ENCODE measurements at places on chromosomes 6 and 20.

DNA sequence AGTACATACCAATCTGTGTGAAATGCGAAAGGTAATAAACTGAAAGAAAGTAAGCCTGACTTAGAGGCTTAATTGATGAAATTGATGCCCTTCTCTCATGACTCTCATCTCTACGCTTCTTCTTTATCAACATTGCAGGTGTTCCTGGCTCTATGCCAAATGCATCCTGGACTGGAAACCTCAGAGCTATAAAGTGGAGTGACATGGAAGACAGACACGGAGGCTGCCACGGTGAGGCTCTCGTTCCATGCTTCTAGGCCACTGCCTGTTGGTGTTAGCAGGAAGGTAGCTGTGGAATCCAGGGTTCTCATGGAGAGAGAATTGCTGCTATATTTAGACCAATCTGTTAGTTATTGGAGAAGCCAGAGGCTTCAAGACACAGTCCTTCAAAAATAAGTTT lies 73.2 kb downstream of the C6orf52 start:
- DNase-seq = no peak

DNA sequence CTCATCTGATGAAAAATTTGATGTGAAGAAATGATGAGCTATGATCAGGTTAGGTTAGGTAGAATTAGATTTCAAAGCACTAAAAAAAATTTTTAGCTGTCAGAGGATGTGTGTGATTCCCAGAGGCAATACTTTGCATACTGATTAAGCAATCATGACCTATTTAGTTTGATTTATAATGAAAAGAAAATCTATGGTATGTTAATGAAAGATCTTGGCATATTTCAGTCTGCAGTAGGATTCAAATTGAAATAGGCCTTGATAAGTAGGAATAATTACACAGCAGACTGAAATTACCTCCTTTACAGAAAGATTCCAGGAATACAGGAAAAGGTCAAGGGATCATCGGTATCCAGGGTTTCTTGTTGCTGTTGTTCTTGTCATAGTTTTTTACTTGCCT lies 69.3 kb downstream of the HDDC2 start:
- no peak for DNase-seq

DNA sequence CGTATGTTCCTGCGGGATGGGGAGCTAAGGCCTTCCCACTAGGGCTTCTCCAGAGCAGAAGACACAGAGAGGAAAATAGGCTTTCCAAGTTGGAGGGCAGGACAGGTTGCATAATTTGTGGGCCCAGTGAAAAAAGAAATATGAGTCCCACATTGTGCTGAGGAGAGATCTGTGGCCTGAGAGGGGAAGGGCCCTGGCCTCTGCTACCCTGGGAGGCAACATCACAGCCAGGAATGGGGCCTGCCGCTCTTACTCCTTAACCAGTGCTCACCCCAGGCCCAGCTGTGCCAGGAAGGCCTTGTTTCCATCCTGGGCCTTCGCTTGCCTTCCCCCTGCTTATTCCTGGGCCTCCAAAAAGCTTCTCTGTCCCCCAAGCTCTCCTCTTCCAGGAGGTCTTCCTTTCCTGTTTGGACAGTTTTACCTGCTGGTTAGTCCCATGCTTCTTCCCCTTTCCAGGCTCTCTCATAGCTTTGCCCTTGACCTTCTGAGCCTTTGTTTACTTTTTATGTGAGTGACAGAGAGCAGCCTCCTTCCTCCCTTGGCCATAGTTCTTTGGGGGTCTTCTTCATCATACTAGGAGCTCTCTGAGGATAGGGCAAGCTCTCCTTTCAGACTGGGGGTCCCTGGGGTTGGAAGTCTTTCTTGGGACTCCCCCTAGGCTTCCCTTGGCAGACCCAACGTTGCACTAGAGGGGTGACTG lies 26.2 kb upstream of the VEGFA start:
- DNase-seq = no peak

- DNase-seq = no peak
These were observed 12.0 kb upstream of the TBX18 start for GRCh38 chr6:84776392-84776791.

DNA sequence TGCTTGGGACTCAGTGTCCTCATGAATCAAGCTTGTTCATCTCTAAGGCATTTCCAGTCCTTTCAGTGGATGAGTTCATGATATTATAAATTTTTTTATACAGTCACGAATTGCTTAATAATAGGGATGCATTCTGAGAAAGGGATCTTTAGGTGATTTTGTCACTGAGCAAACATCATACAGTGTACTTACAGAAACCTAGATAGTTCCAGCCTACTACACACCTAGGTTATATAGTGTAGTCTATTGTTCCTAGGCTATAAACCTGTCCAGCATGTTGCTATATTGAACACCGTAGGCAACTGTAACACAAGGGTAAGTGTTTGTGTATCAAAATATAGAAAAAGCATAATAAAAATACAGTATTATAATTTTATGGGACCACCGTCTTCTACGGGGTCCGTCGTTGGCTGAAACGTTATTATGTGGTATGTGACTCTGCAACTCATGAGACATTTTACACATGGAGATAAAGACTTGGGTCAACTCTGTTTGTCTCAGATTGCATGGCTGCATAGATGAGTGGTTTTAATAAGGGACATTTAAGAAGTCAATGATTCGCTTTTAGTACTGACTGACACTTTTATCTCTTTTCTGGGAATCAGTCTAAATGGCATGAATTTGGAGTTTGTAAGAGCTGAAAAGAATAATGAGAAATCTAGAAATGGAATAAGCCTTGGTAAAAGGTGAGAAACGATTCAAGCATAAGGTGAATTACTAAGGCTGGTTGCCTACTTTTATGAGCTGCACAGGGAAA lies 33.2 kb downstream of the CLIC5 start:
- no peak for DNase-seq

GRCh38 chr6:143205131-143205535 lies 144.4 kb downstream of the AIG1 start:
- no peak for DNase-seq
